ENCODE measurements at places on chromosomes 13 and 19.

DNA sequence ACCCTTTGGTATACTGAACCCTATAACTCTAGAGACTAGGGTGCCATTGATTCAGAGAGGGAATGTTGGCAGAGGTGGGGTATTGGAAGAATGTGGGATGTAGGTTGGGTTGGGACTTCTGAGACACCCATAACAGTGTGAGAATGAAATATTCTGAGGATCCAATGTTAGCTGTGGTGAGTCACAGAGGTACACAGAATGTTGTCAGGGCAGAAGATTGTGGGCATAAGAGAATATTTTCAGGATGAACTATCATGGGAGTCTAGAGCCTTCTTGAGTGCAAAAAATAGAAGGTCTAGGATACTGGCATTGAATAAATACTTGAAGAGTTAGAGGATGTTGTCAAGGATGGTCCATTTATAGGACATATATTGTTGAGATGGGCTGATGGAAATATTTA lies 9.0 kb downstream of the KLK13 start:
- DNase-seq = no peak

DNA sequence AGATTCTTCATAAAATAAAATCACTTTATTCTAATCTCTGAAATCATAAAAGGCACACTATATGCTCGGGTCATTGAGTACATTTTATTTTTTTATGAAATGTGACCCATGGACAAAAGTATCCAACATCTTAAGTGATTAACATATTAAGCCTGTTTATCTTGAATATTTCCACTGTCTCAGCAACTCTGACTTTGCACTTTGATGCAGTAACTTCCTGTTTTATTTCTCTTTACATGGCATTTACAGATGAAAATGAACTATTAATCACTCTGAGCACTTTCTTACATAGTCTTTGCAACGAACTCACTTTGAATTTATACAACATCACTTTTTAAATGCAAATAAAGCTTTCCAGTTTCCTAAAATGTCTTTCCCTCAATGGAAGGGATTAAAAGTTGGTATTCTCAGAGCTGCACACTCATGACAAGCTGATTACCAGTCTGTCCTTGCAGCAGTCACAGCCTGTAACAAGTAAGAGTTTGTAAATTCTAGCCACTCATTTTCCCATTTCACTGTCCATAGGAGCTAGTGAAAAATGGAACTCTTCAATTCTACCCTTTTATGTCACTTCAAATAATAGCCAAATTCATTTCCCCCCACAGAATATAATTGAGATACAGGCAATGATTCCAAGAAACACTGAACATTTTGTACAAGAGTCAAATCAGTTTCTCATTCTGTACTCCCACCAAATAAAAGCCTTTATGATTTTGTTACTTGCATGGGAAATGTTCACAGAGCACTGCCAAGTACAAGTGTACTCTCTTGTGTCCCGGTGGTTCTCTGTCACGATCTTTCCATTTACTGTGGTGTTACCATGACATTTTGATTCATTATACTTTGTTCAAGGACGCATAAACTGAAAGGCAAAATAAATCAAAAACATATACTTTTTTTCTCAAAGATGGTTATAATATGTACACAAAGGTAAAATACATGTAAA lies 1968.9 kb downstream of the PCDH9 start:
- DNase-seq = no peak

DNA sequence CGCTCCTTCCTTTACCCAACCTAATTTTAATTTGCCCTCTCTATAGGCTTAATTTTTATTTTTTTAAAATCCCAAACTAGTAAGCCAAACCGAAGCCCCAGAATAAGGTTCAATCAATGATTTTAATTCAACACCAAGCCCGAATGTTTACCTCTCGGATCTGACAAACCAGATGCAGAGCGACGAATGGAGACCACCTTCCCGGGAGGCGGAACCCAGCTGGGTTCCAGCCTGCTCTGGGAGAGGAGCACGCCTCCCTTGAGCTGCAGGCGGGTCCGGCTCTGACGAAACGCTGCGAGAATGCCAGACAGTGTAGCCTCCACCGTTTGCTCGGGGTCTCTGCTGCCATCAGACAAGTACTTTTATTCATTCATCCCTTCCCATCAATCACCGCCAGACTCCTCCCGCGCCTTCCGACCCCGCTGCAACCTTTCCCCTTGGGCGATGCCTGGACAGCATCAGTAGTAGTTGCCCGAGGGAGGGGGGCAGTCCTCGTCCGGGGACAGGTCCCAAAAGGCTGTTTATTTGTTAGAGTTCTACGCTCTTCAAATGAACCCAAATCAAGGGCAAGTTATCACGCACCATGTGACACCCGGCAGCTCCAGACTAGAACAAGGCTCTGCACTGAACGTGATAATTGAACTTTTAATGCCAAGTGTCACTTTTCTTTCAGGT lies 752 bp upstream of the EDNRB start:
- no peak for DNase-seq

DNA sequence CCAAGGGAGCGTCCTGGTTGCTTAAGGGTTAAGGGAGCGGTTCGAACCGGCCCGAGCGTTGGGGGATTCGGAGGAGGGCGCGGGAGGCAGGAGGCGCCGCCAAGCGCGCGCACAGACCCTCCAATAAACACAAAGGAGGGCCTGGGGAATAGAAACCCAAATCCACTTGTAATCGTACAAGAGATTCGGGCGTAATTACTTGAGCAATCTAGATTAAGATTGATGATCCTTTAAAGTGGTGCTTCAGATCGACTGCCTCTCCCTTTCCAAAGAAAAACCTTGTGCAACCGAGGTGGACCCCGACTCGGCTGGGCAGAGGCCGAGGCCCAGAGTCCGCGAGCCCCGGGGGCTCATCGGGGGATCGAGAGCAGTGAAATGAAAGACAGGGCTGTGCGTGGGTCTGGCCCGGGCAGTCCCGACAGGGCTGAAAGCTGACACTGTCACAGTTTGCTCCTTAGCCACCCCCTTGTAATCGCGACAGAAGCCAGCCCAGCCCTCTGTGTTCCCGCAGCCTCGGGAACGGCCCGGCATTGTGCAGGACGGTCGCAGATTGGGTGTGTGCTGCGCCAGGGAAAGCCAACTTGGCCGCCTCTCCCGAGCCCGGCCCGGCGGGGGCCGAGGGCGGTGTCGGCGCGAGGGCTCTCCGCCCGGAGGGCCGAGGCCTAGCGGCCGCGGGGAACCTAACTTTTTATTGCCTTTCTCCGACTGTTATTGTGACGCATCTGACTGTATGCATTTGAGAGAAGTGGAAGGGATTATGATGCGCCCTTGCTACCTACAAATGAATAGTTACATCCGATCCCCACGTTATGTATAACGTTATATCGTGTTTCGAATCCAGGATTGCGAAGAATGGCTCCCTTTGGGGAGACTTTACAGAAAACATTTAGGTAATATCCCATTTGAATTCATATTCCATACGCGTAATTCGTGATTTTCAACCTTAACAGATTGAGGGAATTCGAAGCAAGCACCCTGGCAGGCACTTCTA lies 5.5 kb downstream of the MAB21L1 start:
- no peak for DNase-seq

- DNase-seq = no peak
Measured at GRCh38 chr13:67554746-67555452, 324.8 kb upstream of the PCDH9 start.

DNA sequence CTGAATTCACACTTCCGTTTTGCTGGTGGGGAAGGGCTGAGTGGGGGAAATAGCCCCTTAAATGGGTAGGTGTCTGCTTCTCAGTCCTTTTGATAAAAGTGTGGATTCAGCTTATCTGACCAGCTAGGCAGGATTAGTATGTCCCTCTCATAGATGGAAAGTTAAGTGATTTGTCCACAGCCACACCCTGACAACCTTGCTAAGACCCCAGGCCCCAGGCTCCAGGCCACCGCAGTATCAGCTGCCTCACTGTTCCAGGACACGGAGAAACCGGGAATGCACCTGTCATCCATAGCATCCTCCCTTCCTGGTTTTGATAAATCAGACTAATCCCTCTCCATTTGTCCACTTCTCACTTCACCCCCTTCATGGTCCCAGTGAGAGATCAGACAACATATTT lies 197.7 kb downstream of the USP12 start:
- DNase-seq = no peak

DNA sequence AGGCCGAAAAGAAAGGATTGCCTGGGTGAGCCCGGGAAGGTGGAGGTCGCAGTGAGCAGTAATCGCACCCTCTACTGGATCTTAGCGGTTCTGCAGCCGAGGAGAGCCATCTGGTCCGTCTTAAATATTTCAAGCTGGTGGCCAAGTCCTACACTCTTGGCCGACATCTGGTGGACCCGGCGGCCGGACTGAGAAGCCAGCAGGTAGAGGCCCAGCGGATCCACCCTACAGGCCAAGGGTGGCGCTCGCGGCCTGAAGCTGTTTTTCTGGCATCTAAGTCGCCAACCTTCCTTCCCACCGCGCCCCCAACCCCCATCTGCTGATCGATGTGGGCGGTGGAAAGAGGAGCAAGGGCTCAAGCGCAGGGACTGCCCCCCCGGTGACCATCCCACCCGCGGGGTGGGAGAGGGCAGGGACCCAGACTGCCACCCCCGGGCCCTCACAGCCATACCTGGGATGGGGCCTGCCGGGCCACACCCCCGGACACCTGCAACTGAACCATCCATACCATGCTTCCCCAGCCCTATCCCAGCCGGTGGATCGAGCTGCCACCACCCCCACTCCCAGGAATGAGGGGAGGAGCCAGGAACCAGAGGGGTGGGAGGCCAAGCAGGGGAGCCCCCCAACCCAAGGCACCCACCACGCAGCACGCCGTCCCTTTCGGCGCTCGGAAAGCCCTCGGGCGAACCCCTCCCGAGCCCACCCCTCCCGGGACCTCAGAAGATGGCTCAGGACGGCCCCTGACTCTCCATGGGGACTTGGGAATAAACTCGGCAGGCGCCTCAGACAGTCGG lies 46.3 kb upstream of the ZNF730 start:
- DNase-seq = no peak

- no peak for DNase-seq
Measured at GRCh38 chr13:31880851-31881494, 141.6 kb downstream of the RXFP2 start.

DNA sequence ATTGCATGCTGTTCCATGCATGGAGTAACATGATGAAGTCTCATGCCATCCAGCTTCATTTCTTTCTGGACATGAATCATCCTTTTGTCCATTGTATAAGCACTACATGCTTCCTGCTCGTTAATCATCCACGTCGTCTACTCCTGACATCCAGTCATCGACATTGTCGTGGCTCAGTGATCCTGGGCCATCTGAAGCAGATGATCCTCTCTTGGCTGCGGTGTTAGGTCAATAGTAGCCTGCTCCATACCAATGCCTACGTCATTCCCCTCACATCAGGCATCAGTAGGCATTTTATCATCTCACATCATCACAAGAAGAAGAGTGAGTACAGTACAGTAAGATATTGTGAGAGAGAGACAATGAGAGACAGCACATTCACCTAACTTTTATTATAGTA lies 7.9 kb upstream of the MYO16 start:
- DNase-seq = no peak

DNA sequence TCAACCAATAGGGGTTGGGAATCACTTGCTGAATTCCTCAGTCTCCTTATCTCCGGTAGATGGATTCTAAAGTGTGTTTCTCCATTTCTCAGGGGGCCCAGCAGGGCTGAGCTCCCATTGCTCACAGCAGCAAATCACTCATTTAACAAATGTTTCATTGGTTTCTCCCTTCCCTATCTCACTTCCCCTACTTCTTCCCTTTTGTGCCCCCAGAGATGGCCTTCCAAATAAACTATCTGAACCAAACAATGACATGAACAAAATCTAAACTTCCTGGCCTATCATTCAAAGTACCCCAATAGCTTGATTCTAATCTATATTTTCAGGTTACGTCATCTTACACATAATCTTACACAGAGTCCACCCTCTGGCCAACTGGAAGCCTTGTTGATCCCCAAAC lies 60.4 kb downstream of the DLEU7 start:
- no peak for DNase-seq

DNA sequence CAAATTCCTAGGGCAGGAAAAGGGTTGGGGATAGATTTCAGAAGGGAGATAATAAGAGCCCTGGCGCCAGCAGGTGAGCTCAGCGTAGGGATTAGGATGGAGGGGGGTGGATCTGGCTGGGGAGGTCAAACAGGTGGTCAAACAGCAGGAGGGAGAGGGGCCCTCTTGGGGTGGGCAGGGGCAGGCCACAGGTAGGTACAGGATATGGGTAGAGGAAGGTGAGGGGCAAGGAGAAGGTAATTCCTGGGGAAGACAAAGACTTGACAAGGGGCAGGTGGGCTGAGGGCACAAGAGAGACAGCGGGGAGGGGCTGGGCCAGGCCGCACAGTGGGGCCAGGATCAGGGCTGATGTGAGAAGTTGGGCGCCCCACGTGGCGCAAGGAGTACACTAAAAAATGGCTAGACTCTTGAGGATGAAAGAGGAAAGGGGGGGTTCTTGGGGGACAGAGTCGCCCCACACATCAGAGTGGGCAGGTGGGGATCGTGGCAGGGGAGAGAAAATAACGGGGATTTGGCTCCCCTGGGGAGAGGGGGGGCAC lies 713 bp downstream of the KRI1 start:
- no peak for DNase-seq

- no peak for DNase-seq
Measured at GRCh38 chr13:113479179-113479578, 11.3 kb downstream of the DCUN1D2 start.

DNA sequence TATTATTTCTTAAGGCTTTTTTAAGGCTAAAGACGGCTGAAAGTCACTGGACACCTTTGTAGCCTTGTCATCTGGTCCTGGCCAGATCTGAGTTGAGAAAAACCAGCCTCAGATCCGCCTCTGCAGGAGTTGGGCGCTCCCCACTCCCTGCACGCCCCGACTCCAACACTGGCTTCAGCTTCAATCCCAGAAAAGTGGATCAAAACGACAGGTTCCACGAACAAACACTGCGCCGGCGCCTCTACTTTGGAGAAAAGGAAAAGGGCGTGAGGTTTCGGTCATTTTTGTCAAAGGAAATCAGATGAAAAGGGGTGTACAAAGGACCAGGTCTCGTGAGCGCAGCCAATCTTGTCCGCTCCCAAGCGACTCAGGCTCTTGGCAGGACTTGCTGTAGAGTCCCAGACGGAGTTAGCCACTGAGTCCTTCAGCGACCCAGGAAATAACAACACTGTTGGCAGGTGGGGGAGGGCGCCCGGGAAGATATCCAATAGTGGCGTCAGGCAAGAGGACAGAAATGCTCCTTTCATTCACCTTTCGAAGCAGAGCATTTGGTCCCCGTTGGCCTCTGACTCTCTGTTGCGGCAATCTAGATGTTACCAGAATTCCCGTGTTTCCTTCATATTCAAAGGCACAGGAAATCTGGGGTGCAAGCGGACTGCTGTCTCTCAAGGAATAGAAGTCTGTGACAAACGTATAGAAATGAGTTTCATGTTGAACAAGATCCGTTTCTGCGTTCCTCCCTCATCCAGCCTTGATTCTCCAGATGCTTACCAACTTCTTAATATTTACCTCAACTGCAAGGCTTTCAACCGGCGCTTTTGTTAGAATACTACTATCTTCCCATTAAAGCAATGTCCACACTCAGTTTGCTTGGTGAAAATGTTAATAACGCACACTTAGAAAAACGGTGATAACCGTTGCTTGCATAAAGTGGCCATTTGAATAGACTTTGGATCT lies 1.8 kb upstream of the CCNA1 start:
- DNase-seq = no peak

Data from stimulated activated CD8-positive, alpha-beta memory T cell treated with anti-CD3 and anti-CD28 coated beads, Interleukin-4, amount 100 ng/mL, for 1 hour (primary cell).